Stimulated activated CD8-positive, alpha-beta memory T cell treated with anti-CD3 and anti-CD28 coated beads, Interleukin-4, amount 100 ng/mL, for 1 hour (primary cell): ENCODE measurements at places on chromosomes 1 and 21.

DNA sequence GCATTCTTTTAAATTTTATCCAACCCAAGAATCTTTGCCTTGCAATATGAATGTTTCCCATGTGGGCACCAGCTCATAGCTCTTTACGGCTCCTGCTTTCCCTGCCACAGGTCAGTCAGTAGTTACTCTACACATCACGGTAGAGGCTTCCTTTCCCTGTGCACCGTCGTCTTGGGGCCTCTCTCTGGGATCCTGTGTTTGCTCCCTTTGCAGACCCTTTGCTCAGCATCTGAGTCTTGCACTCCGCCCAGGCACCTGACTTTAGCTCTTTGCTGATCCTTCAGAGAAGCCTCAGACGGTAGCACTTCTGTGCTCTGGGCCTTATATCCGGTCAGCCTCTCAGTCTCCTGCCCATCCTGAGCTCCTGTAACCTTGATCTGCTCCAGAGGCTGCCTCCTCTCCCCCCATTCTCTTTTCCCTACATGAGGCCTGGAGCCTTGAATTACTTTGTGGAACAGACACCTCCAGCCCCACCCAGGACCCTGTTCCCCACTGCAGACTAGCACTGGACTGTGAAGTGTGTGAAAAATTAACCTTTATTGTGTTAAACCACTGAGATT lies 183.5 kb upstream of the HMGB4 start:
- no peak for DNase-seq

DNA sequence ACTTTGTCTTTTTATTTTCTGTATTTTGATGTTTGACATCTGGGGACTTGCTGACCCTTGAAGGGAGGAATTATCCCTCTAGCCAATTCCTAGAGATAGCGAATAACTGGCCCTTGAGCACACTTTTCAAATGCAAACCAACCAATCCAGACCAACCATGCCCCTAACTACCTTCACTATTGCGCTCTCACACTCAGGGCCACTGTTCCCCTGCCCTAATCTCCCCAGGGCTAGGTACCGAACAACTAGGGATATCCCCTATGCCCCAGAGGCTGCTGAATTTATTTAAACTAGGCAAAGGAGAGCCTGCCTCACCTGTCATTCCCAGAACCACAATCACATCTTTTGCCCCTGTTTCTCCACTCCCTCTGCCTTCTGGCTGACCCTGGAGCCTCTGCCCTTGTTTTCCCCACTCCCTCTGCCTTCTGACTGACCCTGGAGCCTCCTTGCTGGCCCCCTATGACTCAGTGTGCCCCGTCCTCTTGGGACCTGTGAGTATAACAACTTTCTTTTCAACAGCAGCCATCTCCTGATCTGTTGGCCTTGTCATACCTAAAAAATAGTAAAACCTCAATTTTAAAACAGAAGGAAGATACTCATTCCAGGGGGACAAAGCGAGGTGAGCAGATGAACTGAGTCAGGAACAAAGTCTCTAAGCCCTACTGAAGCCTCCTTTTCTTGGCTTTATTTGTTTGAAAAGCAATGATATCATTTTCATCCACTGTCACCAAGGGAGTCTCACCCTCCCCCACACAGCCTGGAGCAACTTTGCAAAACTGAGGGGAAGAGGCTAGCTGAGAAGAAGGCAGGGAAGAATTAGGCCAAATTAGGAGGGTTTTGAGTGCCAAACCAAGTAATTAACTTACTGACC lies 115.5 kb downstream of the NMNAT2 start:
- no peak for DNase-seq

DNA sequence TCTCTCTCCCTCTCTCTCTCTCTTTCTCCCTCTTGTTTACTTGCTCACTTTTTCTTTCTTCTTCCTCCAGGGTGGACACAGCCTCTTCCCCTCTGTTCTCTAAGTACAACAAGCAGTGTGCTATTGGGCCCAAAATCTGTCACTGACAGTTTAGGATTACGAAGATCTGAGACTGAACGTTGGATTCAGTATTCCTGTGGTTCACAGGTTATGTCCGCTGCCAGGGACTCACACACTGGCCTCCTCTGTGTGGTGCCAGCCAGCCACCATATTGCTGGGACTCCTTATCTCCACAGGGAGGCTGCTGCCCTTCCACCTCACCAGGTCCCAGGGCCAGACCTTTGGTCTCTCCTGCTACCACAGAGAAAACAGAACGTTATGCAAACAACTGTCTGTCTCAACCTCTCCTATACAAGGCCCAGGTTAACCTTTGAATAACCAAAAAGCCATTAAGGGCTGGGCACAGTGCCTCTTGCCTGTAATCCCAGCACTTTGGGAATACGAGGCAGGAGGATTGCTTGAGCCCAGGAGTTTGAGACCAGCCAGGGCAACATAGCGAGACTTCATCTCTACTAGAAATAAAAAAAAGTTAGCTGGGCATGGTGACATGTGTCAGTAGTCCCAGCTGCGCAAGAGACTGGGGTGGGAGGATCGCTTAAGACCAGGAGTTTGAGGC lies 171.9 kb upstream of the RAB4A start:
- no peak for DNase-seq

- no peak for DNase-seq
Measured at GRCh38 chr1:116680752-116681151, 13.2 kb upstream of the IGSF3 start.

GRCh38 chr1:207067185-207067584 lies 14.1 kb downstream of the PFKFB2 start:
- DNase-seq, result no peak

DNA sequence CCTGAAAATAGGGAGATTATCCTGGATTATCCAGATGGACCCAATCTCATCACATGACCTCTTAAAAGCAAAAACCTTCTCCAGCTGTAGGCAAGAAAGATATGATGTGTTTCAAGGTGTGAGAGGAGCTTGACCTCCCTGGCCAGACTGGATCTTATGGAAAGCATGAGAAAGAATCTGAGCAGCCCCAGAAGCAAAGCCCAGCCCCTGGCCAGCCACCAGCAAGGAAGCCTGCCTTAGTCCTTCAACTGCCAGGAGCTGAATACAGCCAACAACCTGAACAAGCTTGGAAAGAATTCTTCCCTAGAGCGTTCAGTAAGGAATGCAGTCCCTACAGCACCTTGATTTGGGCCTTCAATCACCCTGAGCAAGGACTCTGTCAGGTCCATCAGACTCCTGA lies 375.0 kb upstream of the CHRM3 start:
- DNase-seq, result no peak

- no peak for DNase-seq
Measured at GRCh38 chr1:24735509-24736375, 9.5 kb upstream of the CLIC4 start.

GRCh38 chr1:213724640-213725536 lies 262.9 kb upstream of the PROX1 start:
- DNase-seq, result no peak

GRCh38 chr1:4613606-4614370 lies 40.6 kb upstream of the AJAP1 start:
- no peak for DNase-seq

DNA sequence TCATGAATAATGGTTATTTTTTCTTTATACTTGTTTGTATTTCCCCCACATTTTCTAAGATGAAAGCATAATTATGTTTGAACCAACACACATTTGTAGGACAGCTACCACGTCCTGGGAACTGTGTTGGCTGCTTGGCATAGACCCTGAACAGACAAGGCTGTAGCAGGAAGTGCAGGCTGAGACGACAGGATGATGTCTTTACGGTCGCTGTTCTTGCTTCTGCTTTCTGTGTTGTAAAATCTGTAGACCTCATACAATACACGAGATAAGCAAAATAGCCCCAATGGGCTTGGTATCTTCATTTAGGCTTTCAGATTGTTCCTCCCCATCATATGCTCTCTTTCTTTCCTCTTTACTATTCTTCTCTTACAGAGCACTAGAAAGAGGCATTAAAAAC lies 23.3 kb upstream of the OTUD3 start:
- DNase-seq, result no peak

GRCh38 chr1:156155756-156156510 lies 2.5 kb downstream of the SEMA4A start:
- no peak for DNase-seq

DNA sequence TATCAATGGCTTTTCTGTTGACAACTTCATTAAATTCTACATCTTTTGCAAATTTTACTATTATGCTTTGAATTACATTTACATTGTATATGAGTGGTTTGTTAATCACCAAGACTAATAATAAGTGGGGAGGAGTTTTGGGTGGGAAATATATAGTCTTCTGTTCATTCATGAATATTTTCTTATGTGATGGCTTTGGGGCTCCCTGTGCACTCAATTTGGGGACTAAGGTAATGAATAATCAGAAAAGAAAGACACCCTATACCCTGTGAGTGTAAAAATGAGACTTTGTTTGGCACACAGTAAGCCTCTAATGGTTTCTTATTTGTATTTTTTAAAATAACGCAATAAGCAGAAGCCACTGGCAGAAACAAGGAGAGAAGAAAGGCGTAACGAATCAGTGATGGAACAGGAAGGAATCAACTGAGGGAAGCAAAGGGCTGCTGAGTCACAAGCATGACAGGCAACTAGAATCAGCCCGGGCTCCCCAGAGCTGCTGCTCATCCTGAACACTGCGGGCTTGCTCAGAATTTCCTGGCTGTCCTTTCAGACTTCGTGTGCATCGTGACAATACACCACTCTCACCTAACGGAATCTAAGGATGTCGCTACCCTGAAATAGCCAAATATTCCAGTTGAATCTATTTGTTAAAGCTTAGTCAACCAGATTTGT lies 20.8 kb upstream of the RGS2 start:
- DNase-seq, result no peak

DNA sequence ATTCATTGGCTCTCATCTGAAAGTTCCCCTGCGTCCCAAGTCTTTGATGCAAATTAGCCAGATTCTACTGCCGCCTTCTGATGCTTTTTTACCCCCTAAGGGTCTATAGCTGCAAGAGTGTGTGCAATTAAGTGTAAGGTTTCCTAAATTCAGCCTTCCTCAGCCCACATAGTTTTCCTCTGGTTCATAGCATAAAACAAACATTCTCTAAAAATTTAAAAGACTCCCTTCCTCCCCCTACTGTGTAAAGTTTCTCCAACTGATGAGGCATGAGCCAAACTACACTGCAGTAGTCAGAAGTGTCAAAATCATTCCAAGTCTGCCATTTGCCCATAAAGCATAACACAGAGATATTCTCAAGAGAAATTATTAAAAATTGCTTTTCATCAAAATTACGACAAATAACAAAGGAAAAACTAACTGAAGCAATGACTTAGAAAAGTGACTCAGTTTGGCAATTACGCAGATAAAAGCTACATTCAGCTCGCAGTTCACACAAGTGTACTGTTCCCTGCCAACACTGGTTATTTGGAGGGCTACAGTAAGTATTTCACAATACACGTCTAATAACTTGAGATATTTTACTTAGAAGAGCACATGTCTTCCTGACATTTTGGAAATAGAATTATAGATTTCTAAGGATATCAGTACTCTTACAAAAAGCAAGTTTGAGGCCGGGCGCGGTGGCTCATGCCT lies 15.4 kb downstream of the KCNH1 start:
- no peak for DNase-seq

DNA sequence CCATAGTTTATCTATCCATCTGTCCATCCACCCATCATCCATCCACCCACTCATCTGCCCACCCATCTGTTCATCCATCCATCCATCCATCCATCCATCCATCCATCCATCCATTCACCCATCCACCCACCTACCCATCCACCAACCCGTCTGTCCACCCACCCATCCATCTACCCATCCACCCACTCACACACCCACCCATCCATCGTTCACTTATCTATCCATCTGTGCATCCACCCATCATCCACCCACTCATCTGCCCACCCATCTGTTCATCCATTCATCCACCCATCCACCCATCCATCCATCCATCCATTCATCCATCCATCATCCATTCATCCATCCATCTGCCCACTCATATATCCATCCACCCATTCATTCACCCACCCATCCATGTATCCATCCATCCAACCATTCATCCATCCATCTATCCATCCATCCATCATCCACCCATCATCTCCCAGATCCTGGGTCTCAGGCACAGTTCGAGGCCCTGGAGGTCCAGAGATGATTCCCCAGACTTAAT lies 88.2 kb upstream of the WNT4 start:
- DNase-seq, result no peak

DNA sequence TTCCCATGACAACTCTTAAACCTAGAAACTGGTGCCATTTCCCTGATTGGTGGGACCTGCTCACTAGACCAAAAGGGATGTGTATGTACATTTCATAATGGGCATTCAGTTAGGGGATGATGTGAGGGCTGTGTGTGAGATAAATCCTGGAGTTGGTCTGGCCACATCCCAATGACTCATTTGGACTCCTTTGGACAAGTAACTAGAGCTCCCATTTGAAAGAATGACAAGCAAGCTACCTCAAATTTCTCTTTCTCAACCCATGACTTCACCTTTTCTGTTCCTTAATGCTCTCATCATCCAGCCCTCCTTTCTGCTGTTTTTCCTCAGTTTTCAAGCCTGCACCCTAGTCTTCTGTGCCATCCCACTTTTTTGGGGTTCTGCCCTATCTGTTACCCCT lies 27.9 kb downstream of the EBNA1BP2 start:
- no peak for DNase-seq

- no peak for DNase-seq
Measured at GRCh38 chr1:183792300-183792699, 12.6 kb upstream of the RGL1 start.

DNA sequence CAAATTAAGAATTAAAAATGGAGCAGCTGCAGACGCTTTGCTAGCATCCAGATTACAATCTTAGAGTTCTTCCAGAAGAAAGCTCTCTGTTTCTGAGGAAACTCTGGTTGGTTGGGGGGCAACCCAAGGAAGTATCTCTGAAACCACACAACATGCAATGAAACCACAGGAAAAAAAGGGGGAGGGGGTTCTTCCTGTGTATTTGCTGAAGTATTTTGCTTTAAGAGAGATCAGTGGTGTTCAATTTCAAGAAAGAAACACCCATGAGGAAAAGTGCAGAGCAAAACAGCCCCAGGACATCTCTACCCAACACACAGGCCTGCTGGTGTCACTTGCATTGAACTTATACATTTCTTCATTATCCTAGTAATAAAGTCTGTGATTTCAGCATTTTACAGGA lies 19.7 kb upstream of the TIAM1 start:
- DNase-seq, result no peak

- DNase-seq, result no peak
Measured at GRCh38 chr1:99170516-99170915, 93.8 kb upstream of the PLPPR4 start.

- no peak for DNase-seq
Measured at GRCh38 chr1:235573880-235574279, 69.6 kb upstream of the B3GALNT2 start.

DNA sequence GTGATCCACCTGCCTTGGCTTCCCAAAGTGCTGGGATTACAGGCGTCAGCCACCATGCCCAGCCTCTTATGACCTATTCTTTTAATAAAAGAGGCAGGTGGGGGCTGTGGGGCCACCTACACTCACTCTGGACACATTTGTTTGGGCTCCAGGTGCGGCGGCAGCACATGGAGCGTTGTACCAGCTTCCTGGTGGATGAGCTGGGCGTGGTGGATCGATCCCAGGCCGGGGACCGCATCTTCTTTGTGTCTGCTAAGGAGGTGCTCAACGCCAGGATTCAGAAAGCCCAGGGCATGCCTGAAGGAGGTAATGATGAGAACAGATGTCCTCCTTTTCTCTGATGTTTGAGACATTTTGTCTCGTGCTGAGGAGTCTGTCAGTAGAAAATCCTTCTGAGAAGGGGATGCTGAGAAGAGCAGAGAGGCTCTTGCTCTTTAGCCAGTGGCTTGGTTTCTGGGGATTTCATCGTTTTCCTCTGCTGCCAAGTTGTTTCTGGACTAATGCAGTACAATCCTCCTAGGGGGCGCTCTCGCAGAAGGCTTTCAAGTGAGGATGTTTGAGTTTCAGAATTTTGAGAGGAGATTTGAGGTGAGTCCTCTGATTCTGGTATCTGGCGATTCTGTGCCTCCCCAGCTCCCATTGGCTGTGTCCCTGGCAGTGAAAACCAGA lies 17.9 kb upstream of the MIIP start:
- no peak for DNase-seq
